ENCODE measurements at places on chromosomes 6 and 20. TPM values are rescaled to one million over a fixed set of nuclear protein-coding genes. Genes with fewer than 3 reads are reported as not detected.

The BFSP1 gene
- 0.38 TPM for polyA plus RNA-seq

The SMLR1 gene
- polyA plus RNA-seq, result not detected

The SLC17A1 gene
- polyA plus RNA-seq, result not detected

The HMGCLL1 gene
- 13.6 TPM for polyA plus RNA-seq

The KIAA0408 gene
- polyA plus RNA-seq, result 258 TPM

The SEC23B gene
- polyA plus RNA-seq, result 27.5 TPM

The SUMO4 gene
- 2.7 TPM for polyA plus RNA-seq

The HLA-DPA1 gene
- 0.92 TPM for polyA plus RNA-seq

The ESR1 gene
- polyA plus RNA-seq, result 0.95 TPM

The PCSK2 gene
- polyA plus RNA-seq, result 39.6 TPM

The SLC35D3 gene
- not detected for polyA plus RNA-seq

The ADGRB3 gene
- polyA plus RNA-seq, result 135 TPM

The TP53TG5 gene
- 3.8 TPM for polyA plus RNA-seq

The ZDHHC14 gene
- polyA plus RNA-seq, result 114 TPM

The GNRH2 gene
- polyA plus RNA-seq, result not detected

The OPRM1 gene
- polyA plus RNA-seq, result 2.8 TPM

The CAGE1 gene
- not detected for polyA plus RNA-seq

The GLP1R gene
- polyA plus RNA-seq, result not detected

The NKAIN4 gene
- polyA plus RNA-seq, result 2.3 TPM

The REM1 gene
- polyA plus RNA-seq, result not detected

The IP6K3 gene
- polyA plus RNA-seq, result 2.7 TPM

The ZC2HC1B gene
- not detected for polyA plus RNA-seq

The KCNG1 gene
- 0.93 TPM for polyA plus RNA-seq
